ENCODE measurements at places on chromosomes 6 and 20.

DNA sequence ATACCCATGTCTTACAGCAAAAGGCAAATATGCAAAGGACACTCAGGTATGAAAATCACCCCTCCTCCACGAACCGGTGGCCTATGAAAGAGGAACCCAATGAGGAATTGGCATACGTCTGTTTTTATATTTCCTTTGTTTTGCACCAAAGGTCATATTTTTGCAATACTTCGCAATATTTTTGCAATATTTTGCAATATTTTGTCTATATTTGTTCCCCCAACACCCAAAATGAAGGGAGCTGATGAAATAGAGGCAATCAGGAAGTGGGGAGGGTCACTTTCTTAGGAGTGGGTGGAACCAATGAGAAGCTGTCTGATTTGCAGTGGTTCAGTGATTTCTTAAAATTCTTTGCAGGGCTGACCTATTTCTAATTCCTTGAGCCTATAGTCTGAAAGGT lies 296.8 kb upstream of the TSHZ2 start:
- DNase-seq = no peak

DNA sequence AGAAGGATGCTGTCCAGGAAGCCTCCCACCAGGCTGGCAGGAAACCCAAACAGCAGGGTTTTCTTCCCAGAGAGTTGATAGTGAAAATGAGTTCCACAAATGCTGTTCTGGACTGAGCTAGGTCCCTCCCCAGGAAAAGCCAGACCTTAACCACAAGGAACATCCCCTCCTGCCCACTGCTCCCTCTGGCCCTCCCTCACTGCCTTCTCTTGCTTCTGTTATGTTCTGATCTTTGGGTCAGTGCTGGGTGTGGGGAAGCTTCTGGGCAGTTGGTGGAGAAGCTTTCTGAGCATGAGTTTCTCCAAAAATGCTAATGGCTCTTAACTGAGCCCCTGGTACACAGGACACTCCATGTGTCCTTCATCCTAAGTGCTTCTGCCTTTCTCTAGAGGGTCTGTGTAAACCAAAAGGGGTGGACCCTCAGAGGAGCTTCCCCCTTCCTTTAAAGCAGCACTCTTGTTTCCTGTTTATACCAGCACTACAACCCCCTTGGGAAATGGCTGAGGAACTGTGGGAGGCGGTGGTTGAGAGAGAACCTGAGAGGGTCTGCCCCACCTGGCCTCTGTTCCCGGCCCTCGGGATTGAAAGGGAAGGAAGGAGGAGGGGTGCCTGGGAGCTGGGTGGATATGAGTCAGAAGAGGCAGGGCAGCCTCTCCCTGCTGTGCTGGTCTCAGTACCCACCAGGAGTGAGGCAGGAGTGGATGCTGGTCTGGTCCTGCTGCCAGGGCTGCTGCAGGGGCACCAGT lies 42.0 kb downstream of the CDS2 start:
- DNase-seq = peak; percentile 46

DNA sequence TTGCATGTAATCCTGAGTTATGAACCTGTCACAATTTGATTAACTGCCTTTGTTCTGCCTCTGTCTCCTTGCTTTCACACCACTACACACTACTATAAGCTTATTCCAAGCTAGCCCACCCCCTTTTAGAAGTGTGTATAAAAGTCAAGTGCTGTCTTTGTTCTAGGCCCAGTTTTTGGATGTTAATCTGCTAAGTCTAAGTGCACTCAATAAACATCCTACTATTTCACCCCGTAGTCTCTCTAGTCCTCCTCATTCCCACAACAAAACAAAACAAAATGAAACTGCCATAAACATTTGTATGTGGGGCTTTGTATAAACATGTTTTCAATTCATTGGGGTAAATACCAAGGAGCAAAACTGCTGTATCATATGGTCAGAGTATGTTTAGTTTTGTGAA lies 16.1 kb upstream of the SPACA1 start:
- peak; percentile 1 for DNase-seq

DNA sequence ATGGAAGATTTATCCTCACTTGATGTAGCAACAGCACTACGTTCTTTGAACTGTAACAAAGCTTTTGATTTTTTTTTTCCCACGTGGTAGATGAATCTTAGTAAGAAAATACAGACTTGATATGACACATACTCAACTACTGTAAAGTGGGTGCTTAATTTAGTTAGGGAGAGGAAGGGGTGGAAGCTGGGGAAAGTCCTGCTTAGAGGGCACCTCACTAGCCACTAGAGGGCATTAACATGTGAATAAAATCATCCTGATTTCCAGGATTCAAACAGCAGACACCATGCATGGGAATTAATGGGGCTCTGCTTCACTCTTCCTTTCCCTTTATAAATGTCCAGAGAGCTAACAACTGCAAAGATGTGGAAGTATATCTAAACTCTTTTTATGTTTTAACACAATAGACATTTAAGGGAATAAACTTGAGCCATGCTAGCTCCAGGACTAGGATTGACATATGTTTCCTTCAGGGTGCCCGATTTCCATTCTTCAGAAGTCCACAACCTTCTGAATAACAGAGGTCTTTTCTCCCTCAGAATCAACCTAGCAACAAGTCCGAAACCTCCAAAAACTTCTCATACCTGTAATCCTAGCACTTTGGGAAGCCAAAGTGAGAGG lies 250.1 kb downstream of the ATXN1 start:
- DNase-seq = peak; percentile 57

DNA sequence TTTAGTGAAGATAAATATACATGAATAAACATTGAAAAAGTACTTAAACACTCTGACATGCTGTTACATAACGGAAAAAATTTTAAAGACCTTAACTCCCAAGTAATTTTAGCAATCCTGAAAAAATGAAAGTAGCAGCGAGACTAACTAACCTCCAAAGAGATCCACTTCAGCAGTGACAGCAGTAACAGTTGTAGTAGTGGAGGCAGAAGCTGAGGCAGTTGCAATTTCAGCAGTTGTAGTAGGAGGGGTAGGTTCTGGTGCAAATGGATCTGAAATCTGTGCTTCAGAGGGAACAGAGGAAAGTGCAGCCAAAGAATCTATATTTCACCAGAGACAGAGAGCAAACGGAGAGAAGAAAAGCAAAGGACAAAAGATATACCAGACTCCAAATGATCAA lies 88.8 kb downstream of the PRSS35 start:
- no peak for DNase-seq

DNA sequence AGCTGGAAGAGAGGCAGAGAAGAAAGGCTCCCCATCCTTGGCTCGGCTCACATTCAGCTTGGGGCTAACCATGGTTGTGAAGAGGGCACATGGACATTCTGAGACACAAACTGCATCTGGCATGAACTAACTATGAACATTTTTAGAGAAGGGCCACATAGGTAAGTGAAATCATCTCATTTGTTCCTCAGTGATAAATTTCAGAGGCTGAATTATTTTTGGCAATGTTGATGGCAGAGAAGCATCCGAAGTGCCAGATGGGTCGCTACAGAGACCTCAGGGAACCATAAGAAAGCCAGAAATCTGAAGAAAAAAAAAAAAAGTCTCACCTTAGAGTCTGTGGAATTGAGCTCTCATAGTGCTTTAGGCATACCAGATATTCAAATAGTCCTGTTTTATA lies 49.2 kb upstream of the FABP7 start:
- no peak for DNase-seq

DNA sequence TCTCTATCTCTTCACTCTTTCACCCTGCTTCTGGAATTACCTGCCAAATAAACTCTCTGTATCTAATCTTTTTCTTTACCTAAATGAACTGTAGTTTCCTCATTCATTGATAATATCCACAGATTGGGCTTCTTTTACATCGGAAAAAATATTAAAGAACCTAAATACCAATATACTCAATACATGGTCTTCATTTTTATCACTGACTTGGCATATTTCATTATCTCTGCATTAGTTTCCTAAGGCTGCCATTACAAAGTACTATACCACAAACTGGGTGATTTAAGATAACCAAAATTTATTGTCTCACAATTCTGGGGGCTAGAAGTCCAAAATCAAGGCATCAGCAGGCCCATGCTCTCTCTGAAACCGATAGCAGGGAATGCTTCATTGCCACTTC lies 411.9 kb upstream of the SPTLC3 start:
- DNase-seq = no peak

GRCh38 chr6:7143476-7143974 lies 35.8 kb downstream of the RREB1 start:
- DNase-seq = no peak

- DNase-seq = no peak
Observed at GRCh38 chr6:42783876-42784642, 2.2 kb downstream of the BICRAL start.

DNA sequence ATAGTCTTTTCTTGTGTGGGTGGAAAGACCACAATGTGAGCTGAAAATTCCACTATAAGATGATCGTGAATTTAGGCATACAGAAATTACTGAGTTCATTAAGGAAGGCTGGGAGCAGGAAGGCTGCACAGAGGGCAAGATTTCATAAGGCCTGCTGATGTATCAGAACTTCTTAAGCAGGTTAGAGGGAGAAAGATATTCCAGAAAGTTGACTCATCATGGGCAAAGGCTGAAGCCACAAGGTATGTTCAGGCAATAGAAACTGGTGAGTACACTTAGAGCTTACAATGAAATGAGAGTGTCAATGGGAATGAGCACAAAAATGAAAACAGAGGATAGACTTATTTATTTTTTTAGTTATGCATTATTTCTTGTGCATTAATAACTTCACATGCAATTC lies 618.6 kb downstream of the CBLN4 start:
- DNase-seq = peak; percentile 22

DNA sequence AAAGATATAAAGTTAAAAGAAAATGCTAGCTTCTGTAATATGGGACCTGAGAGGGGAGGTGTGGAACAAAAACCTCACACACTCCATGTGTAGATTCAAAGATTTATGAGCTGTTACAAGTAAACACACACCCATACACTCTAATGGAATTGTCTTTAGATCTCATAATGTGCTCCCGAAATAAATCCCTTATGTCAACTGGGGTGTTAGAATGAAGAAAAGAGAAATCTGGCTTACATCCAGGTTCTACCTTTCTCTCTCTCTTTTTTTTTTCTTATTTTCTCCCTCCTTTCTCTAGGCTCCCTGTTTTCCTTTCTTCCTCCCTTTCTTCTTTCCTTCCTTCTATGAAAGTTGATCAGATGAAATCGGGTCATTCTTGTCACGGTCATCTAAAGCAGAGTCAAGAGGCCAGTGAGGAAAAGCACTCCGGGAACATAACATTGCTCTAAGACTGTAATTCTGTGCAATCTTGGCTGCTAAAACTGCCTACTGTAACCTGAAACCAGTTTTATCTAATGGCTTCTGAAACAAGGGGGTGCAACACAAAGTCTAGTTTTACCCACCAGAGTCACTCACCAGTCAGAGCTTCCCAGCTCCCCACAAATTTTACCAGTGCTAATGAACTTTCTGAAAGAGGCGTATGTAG lies 68.3 kb upstream of the BTBD3 start:
- DNase-seq = peak; percentile 60

- DNase-seq = peak; percentile 99
Observed at GRCh38 chr6:79544939-79545450, 7.8 kb upstream of the LCA5 start.

GRCh38 chr6:139743664-139744437 lies 369.4 kb upstream of the CITED2 start:
- peak; percentile 93 for DNase-seq

- DNase-seq = no peak
Observed at GRCh38 chr6:91480402-91480801, 893.5 kb upstream of the MAP3K7 start.

GRCh38 chr20:44253528-44253927 lies 6.4 kb downstream of the GDAP1L1 start:
- no peak for DNase-seq

- no peak for DNase-seq
Observed at GRCh38 chr6:36907781-36908180, 22.0 kb downstream of the C6orf89 start.

DNA sequence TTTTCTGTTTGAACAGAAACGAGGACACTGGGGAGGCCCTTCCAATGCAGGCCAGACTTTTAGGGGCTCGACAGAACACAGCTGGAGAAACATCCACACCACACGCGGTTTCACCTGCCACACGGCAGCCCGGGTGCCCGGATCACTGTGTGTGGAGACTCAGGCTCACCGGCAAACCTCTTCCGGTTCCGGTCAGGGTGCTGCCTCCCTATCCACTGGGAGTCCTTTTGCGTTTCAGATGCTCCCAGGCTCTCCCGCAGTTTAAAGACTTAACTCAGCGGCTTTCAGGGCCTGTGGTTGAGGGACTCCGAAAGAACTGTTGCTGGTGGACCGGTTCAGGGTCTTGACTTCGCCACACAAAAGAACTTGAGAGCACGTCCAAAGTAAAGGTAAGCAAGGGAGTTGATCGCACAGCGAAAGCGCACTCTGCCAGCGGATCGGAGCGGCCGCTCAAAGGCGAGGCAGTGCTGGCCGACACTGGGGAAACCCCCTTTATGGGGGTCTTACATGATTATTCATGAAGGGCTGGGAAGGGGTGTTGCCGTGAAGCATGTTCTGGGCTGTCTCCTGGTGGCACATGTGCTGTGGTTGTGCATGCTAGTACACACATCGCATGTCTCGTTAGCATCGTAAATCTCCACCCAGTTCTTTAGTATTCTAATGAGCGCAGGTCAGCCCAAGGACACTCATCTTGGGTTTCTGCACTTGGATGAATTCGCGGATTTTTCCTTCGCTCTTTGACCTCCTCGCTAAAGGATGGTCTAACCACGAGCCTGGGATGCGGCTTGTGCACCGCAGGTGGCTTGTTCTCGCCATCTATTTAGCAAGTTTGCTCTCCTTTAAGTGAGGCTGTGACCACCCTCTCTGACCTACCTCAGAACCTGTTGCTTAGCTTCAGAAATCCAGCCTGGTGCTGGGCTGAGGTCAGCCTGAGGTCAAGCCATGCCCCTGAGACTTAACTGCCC lies 180.3 kb downstream of the CDH26 start:
- DNase-seq = peak; percentile 66

DNA sequence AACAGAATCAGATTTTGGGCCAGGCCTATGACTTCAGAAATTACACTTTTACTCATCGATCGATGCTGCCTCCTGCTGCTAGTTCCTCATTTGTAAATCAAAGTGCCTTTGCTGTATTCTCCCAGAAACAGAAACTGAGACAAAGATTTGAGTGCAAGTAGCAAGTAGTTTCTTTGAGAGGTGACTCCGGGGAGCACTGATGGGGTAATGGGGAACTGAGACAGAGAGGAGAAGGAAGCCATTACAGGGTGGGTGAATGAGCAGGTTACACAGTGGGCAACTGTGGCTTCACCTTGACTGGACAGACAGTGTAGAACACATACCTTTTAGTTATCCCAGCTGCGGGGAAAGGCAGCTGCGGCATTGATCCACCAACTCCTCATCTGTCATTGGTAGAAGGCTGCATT lies 9.7 kb upstream of the CD40 start:
- DNase-seq = no peak

GRCh38 chr6:33621711-33622388 lies 728 bp downstream of the ITPR3 start:
- peak; percentile 55 for DNase-seq

Measured in MCF 10A (cell line).